ENCODE measurements at places on chromosomes 13 and 19.

DNA sequence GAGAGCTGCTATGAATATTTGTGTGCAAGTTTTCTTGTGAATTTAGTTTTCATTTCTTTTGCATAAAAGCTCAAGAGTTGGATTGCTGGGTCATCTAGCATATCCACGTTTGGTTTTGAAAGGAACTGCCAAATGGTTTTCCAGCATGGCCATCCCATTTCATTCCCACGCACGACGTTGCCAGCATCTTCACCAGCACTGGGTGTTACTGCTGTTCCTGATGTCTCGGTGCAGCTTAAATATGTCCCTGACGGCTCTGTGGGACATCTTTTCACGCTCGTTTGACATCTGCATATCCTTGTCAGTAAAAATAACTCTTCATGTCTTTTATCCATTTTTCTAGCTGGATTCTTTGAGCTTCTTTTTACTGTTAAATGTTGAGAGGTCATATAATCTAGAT, 123.7 kb downstream of the ATP11A start:
- DNase-seq = no peak

DNA sequence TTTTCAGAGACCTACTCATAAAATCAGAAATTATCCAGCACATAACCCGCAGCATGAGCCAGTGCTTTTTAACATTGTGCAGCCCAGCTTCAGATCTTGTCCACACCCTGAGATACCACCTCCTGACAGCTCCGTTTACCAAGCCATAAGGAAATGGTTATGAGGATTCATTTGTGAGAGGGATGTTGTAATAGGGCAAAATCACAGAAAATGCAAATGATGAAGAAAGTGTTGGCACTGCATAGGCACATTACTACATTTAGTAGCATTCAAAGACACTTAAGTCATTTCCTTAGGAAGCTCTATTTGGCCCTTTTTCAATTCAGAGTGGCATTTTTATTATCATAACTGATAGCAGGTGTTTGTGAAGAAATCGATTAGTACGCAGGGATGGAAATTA, 277.5 kb downstream of the DNAJC15 start:
- DNase-seq = no peak

GRCh38 chr19:5935473-5936291, 21.6 kb downstream of the CAPS start:
- no peak for DNase-seq

GRCh38 chr19:7366701-7367420, 18.1 kb downstream of the ARHGEF18 start:
- no peak for DNase-seq

DNA sequence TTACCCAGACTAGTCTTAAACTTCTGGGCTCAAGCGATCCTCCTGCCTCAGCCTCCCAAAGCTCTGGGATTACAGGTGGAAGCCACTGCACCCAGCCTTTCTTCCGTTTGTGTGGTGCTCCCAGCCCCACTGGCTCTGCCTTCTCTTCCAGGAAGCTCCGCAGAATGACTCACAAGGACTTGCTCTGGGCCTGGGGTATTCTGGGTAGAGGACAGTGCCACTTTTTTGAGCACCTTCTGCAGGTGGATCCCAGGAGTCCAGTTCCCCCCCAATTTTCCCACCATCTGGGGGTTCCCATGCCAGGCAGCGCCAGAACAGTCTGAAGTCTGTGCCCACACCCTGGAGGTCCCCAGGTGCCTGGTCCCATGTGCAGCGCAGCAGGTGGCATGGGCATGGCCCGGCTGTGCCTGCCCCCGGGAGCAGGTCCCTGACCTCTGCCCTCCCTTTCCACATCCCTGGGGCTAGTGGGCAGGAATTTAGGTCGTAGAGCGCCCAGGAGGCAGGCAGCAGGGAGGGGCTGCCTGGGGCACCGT, 1.6 kb downstream of the REEP6 start:
- no peak for DNase-seq

- no peak for DNase-seq
These were observed 162.0 kb downstream of the EFNB2 start for GRCh38 chr13:106373304-106373988.

GRCh38 chr13:19795956-19796355, 13.2 kb upstream of the PSPC1 start:
- DNase-seq = no peak
